NCI-H524 (cell line): ENCODE measurements at places on chromosomes 7 and 10.

GRCh38 chr7:2720024-2720423 lies 32.0 kb downstream of the AMZ1 start:
- DNase-seq: no peak

- no peak for DNase-seq
These were observed 9.1 kb upstream of the CSGALNACT2 start for GRCh38 chr10:43128958-43129706.

- no peak for DNase-seq
These were observed 165.5 kb downstream of the LRRN3 start for GRCh38 chr7:111256391-111256790.

GRCh38 chr7:26190417-26190869 lies 10.1 kb downstream of the HNRNPA2B1 start:
- DNase-seq: no peak

- no peak for DNase-seq
These were observed 17.2 kb upstream of the RHBDD2 start for GRCh38 chr7:75861636-75862035.

DNA sequence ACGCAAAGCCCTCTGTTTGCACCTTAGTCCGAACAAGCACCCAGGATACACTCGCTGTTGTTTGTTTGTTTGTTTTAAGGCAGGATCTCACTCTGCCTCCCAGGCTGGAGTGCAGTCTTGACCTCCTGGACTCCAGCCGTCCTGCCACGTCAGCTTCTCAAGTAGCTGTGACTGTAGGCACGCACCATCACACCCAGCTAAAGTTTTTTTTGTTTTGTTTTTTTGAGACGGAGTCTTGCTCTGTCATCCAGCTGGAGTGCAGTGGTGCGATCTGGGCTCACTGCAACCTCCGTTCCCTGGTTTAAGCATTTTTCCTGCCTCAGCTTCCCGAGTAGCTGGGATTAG lies 76.8 kb downstream of the CTBP2 start:
- DNase-seq: no peak
